Dorsolateral prefrontal cortex (tissue), 122 donors: ENCODE measurements at places on chromosomes 13 and 19.

DNA sequence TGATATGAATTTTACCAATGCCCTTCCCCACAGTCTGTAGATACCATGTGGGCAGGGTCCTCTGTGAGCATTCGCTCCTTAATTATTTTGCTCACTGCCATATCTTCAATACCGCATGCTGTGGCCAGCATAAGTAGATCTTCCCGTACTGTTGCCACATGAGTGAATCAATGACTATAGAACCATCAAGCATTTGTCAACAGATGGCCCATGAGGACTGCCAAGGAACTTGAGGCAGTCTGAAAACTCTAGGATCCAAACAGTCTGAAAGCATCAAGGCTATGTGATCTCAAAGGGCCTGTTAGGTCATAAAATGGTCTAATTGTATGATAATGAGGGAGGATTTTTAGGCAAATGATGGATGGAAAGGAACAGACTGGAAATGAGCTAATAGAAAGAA, 27.4 kb upstream of the GPR12 start:
- DNase-seq, result no peak

- no peak for DNase-seq
These were observed 250.1 kb downstream of the VWA8 start for GRCh38 chr13:41710771-41711170.

GRCh38 chr13:64477146-64477545, 2753.0 kb downstream of the PCDH9 start:
- no peak for DNase-seq

DNA sequence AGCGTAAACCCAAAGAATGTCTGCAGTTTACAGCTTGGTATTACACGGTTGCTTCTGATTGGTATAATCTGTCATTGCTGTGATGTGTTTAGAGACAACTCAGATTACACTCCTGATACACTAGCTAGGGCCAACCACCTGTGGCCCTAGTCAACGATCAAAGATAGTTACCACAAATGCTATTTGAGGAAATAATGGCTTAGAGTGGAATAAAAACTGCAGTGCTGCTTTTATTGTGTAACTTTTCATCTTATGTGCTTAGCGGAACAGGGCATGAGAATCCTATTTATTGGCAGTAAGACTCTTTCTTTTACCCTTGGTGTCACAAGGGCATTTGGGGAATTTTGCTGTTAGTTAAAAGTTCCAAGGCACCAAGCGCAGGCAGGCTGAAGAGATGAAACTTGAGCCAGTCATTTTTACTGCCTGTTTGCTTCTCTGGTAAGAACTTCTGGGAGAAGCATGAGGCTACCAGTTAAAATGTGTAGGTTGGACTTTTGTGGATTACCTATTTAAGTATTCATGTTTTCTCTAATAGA, 363.3 kb downstream of the KCNRG start:
- no peak for DNase-seq

- no peak for DNase-seq
These were observed 79.4 kb upstream of the ZNF507 start for GRCh38 chr19:32265995-32266394.

DNA sequence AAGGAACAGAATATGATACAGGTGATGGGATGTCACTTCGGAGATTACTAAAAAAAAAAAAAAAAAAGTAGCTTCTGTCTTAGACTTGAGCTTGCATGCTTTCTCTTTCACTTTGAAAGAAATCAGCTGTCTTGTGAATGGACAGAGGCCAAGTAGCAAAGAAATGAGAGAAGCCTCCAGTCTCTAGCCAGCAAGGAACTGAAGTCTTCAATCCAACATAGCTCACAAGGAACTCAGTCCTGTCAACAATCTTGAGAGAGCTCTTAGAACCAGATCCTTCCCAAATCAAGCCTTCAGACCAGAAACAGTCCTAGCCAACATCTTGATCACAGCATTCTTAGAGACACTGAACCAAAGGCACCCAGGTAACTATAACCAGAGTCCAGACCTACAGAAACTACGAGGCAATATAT, 7.7 kb downstream of the N4BP2L2 start:
- no peak for DNase-seq

DNA sequence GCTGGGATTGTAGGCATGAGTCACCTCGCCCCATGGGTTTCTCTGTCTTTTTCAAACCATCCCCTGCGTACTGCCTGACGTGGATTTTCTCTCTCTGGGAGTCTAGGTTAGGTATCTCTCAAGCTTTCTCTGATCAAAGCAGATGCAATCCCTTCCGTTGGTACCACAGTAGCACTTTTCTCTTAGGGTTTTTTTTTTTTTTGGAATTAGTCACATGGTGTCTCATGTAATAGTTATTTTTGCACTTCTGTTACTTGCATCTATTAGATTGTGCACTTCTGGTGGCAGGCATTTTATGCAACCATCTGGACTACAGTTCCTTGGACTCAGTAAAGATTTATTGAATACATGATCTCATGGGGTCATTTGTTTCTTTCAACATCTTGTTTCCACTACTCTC, 72.1 kb downstream of the GPC6 start:
- DNase-seq, result no peak

DNA sequence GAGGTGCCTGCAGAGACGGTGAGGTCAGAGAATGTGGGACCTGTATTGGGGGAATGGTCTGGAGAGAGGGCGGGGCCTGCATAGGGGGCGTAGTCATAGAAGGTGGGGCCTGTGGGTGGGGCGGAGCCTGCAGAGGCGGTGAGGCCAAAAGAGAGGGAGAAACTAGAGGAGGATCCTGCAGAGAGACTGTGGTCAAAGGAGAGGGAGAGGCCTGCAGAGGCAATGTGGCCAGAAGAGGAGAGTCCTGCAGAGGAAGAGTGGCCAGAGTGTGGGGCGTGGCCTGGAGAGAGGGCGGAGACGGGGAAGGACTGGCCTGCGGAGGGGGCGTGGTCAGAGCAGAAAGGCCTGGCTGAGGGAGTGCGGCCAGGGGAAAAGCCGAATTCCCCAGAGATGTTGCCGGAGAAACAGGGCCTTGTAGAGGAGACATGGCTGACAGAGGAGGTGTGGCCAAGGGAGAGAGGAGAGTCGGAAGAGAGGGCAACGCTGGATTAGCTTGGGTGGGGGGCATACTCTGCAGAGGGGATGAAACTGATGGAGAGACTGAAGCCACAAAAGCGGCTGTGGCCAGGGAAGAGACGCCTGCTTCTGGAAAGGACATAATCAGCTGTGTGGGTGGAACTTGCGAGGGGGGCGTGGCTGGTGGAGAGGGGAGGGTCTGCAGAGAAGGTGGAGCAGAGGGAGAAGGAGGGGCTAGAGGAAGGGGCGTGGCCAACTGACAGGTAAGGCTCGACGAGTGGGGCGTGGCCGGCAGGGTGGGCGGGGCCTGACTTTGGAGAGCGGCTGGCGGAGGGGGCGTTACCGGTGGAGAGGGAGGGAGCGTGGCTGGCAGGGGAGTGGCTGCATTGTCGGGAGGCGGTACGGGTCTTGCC, 2.5 kb downstream of the PRR36 start:
- peak; percentile 75 for DNase-seq

GRCh38 chr19:6686628-6686975, 16.6 kb upstream of the TNFSF14 start:
- DNase-seq, result no peak

GRCh38 chr13:62838929-62839328, 1423.3 kb upstream of the PCDH20 start:
- DNase-seq, result no peak

DNA sequence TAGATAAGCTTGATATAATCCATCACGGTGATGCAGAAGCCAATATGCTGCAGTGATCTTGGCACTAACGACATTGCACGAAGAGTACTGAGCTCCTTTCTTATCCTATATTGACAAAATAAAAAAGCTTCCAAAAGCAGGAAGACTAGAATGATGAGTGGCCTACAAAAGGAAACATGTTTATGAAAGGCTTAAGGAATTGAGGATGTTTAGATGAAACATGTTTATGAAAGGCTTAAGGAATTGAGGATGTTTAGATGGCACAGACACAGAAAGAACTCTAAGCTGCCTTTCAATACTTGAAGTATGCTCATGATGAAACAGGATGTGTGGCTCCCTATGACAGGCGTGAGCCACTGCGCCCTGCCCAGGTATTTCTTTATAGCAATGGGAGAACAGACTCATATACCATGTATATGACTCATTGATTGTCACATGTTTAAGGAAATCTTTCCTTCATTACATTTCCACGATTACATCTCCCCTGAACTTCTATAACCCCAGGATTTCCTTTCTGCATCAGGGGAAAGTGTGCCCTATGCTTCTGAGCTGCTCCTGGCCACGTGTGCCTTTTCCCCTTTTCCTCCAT, 690.8 kb upstream of the ARGLU1 start:
- DNase-seq, result no peak

DNA sequence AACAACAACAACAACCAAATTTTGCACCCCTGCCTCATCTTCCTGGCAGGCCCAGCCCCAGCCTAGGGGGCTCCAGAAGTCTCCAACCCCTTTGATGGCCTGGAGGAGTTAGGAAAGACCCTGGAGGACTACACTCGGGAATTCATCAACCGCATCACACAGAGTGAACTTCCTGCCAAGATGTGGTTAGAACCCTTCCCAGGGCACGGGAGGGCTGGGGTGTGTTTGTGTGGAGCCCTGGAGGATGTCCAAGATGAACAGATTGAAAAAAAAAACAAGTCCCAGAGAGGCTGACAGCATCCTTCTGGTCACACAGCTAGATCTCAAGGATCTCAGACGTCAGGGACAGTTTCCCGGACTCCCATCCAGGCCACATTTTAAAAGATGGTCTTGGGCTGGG, 13.3 kb downstream of the APOC1 start:
- no peak for DNase-seq

DNA sequence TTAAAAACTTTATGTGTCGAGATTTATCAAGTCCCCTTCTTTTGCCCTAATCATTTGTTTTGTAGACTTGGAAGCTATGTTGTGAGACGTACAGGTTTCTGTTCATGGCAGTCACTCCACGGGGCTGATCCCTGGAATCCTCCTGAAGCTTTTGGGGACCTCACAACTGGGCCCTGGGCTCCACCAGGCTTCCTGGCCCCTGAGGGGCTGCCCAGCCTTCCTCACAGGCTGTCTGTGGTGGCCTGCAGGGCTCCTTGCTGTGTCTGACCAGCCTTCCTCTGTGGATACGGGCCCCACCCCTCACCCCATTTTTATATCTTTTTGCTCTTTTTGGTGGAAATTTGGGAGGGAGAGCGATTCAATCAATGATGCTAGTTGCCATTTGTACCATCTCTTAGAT, 38.1 kb downstream of the CHST8 start:
- no peak for DNase-seq

DNA sequence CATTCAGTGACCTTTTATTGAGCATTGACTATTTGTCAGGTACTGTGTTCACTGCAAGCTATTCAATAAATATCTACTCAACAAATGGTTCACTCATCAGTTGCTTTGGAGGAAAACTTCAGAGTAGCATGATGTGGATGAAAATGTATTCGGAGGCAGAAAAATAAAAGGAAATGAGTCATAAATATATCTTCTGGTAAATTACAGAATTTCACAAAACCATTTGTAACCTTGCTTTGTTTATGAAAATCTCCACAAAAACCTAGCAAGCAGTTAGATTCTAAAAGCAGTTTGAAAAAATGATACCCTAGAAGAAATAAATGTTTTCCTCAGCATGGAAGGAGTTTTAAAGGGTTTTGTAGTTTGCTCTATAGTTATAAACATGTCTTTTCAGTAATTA, 399.6 kb downstream of the LMO7 start:
- DNase-seq, result no peak

- no peak for DNase-seq
These were observed 11.6 kb downstream of the DIAPH3 start for GRCh38 chr13:60152114-60152513.

GRCh38 chr19:58455306-58455705, 3.9 kb downstream of the ZNF324B start:
- DNase-seq, result no peak

DNA sequence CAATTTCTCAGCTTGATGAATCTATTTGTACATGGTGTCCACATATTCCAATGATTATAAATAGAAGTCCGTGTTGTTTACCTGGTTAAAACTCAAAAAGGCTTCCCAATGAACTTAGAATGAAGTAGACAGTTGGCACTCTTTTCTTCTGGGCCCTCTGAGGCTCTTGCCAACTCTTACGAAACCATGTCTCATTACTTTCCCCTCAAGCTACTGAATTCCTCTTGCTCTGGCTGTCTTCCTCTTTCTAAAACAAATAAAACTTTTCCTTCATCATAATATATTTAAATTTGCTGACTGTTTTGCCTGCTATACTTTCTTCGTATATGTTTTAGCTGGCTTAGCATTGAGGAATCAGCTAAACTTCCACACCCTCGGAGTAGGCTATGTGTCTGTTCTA, 139.7 kb downstream of the SLITRK6 start:
- DNase-seq, result no peak

- peak; percentile 85 for DNase-seq
These were observed 34.4 kb downstream of the GSX1 start for GRCh38 chr13:27826379-27827353.

DNA sequence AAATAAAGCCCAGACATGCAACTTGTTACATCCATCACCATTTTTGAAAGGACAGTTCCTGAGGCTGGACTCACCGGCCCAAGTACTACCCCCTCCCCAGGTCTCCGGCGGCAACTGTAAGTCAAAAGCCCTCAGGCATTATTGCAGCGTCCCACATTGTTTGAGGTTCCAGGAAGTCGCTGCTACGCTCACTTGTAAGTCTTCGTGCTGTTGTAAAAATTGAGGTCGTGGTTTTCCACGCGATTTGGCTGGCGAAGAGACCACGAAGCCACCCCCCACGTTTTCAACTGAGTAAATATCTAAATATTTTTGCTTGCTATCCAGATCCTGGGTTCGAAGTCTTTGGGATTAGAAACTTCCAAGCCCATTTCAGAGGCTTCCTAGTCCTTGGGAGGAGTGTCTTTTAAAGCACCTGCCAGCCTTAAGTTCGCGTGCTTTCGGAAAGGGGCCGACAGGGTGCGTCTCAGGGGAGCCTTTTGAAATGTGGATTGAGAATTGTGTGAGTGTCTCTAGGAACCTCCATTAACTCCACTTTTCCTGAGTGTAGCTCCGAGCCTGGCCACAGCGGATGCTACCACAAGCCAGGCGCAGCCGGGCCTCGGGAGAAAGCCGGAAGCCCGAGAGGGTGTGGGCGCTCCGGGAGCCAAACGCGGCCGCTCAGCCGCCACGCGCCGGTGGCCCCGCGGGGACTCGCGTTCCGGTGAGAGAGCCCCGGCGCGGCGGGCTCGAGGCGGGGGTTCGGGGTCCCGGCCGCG, 434 bp upstream of the FNDC3A start:
- peak; percentile 55 for DNase-seq

- no peak for DNase-seq
These were observed 6.6 kb downstream of the EPS8L1 start for GRCh38 chr19:55082020-55082851.

GRCh38 chr13:112103260-112103838, 36.4 kb downstream of the SOX1 start:
- no peak for DNase-seq

DNA sequence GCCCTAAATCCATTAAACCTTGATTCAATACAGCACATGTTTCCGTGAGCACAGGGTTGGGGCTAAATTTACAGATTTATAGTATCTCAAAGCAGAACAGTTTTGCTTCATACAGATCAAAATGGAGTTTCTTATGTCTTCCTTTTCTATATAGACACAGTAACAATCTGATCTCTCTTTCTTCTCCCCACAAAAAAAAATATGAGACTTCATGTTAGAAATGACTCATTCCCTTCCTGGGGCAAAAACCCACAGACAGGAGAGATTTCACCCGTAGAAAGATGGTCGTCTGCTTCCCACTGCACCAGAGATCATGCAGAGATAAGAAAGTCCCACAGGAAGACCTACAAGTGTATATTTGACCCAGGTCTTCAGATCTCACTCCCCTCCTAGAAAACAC, 7.7 kb upstream of the ZNF611 start:
- DNase-seq, result no peak
